ENCODE measurements at places on chromosomes 12 and 14.
A peak's percentile ranks its signal among the peaks of the same experiment; 100 is the strongest.

- peak; percentile 22 for DNase-seq
Observed at GRCh38 chr14:100297320-100298300, 8.6 kb downstream of the SLC25A29 start.

GRCh38 chr12:109575683-109576082 lies 2.1 kb downstream of the MVK start:
- DNase-seq, result no peak

GRCh38 chr12:62632411-62632918 lies 165.8 kb downstream of the MON2 start:
- no peak for DNase-seq

GRCh38 chr14:101594511-101595148 lies 33.3 kb downstream of the DIO3 start:
- no peak for DNase-seq

- no peak for DNase-seq
Observed at GRCh38 chr12:124774462-124775167, 89.0 kb downstream of the SCARB1 start.
